ENCODE measurements at places on chromosomes 12 and 14.

- no peak for DNase-seq
Measured at GRCh38 chr12:70540996-70541395, 96.2 kb downstream of the PTPRB start.

- DNase-seq: no peak
Measured at GRCh38 chr14:96177766-96178375, 26.8 kb upstream of the BDKRB2 start.

DNA sequence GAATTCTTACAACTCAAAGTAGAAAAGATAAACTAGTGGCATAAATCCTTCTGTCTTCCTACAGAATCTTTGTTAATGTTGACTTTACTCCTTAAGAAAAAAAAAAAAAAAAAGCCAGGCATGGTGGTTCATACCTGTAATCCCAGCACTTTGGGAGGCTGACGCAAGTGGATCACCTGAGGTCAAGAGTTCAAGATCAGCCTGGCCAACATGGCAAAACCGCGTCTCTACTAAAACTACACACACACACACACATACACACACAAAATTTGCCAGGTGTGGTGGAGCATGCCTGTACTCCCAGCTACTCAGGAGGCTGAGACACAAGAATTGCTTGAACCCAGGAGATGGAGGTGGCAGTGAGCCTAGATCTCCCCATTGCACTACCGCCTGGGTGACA lies 17.7 kb upstream of the SPTSSA start:
- no peak for DNase-seq

GRCh38 chr12:4417455-4417854 lies 28.2 kb downstream of the FGF6 start:
- DNase-seq: no peak

GRCh38 chr12:59357811-59358210 lies 238.0 kb upstream of the SLC16A7 start:
- no peak for DNase-seq

All from NCI-H1436 treated with DMSO at 0.1 percent for 48 hours (cell line).